ENCODE measurements at places on chromosomes 3 and 15.

DNA sequence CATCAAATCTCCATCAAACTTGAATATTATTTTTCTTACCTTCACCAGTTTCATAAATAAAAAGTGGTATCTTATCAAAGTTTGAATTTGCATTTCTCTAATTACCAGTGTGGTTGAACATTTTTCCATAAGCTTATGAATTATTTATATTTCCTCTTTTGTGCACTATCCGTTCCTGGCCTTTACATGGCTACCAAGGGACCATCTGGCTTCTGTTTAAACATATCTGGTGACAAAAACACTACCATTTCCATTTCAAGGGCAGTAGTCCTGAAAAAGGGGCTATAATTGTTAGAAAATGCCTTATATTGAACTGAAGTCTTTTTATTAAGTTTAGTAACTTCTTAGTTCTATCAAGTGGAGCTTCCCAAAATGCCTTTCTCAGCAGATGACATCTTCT is 44.3 kb upstream of the TM4SF4 start:
- no peak for DNase-seq

DNA sequence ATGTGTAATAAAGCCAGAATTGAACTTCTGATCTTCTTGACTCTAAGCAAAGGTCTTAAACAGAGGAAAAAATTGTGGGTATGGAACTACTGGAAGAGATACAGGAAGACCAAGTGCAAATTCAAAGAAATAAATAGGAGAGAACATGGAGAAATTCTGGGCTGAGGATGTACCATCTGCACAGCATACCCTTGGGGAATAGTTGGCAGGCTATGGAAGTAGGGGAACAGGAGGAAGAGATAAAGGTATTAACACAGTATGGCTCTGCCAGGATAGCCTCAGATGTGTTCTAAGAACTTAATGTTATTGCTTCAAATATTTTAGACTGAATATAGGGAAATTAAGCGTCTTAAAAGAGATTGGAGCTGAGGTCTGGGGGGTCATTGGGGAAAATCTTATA is 485.4 kb downstream of the CNTN3 start:
- DNase-seq, result no peak

DNA sequence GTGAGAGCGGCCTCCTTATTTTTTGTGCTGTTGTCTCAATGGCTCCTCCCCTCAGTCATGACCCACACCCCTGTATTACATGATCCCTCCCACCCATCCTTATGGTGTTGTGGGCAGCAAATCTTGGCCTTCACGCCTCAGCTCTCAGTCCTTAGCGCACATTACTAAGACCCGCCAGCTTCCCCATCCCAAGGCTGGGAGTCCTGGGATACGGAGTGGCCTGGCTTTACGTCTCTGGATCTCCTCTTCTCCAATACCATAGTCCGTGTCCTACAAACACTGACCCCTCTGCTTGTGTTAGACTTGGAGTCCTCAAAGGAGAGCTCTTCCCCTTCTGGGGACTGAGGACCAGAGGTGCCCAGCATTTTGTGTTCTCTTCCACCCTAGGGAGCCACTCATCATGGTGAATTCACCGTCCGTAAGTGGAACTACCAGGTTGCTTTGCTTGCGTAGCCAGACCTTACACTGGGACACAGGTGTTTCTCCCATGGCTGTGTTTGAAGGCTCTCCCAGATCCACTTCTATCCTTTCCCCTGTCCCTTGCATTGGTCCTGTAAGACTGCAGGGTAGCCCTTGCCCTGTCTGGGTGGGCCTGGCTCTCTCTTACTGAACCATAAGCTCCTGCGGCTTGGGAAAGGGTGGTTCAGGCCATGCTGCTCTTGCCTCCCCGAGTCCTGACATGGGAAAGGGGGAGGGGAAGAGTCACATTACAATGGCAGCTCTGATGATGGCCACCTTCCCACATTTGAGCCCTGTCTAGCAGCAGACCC is 13.6 kb downstream of the GRM2 start:
- DNase-seq, result no peak

DNA sequence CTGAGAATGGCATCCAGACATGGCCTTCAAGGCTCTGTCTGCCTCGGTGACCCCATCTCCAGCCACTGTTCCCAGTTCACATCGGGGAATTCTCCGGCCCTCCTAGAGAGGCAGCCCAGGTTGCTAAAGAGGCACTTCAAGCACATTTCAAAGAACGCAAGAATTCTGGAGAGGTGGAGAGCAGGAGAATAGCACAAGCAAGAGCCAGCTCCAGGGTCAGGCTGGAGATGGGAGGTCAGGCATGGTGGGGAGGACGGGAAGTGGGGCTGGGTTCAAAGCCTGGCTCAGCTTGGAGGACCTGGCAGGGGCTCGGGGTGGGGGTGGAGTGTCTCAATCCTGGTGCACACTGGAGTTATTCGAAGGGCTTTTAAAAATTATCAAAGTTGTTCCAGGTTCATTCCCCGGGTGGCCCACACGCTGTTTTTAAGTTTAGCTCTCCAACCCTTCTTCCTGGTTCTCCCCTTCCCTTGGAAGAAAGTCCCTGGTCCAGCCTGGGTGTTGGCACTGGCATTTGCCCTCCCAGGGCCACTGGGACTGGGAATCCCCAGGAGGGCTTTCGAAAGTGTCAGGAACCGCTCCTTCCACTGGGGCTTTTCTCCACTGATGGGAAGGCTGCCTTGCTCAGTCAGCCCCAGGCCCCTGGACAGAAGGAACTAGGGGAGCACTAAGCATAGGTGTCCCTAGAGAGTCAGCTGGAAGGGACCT is 35.8 kb downstream of the ZNF710 start:
- DNase-seq, result no peak

DNA sequence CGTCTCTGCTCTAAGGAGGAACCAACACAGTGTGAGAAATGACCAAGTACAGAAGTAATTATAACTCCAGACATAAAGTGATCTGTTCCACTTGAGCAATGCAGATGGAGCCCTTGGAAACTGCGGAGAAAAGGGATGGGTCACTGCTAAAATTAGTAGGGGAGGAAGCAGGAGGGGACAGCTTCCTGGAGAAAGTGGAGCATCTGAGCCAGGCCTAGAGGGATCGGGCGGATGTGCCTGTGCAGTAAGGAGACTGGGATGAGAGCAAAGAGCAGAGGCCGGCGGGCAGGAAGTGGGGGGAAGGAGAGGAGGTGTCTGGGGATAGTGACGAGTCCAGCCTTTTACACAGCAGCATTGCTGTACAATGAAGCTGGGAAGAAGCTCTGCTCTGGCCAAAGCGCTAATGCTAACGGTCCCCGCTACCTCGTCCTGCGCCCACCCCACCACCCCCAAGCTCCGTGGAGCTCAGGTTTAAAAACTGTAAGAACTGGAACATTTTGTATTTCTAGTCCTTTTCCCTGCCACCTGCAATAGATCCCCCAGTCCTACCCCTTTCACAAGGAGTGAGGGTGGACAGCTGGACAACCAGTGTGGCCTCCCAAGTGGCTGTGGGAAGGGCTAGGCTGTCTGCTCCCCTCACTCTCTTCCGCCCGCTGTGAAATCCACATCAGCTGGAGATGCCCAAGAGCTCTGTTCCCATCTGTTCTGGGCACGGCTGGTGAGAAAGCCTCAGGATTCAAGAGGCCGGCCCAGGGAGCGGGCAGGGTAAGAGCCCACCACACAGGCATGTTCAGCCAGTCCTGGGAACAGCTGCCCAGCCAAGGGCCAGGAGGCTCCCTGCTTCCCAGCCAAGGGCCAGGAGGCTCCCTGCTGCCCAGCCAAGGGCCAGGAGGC is 53.0 kb upstream of the HES1 start:
- DNase-seq, result no peak

GRCh38 chr15:101573951-101574350 is 78.2 kb downstream of the TM2D3 start:
- DNase-seq, result no peak

DNA sequence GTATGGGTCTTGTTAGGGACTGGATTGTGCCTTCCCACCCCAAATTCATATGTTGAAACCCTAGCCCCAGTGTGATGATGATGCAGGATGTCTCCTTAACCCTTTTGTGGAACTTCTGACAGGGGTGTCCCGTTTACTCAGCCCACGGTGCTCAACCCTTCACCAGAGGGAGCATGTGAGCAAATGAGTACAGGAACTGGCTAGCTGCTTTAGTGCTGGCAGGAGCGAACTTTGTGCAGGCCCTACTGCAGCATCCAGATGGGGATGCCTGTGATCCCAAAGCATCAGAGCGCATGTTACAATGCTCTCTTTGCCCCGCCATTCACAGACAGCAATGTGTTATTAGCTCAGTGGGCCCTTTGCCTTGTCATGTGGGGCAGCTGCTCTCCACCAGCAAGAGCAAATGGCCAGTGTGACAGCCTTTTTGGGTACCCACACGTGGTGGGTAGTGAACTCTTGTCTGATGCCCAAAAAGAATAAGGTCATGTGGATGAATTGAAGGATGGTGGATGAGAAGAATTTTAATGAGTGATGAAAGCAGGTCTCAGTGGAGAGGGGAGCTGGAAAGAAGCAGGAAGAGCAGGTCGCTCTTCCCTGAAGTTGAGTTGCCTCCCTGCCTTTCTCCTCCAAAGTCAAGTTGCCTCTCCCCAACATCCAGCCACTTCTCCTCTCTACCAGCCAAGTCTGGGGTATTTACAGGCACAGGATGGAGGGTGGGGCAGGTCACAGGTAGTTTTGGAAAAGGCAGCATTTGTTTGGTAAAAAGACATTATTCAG is 63.3 kb upstream of the STRIT1 start:
- DNase-seq, result no peak

DNA sequence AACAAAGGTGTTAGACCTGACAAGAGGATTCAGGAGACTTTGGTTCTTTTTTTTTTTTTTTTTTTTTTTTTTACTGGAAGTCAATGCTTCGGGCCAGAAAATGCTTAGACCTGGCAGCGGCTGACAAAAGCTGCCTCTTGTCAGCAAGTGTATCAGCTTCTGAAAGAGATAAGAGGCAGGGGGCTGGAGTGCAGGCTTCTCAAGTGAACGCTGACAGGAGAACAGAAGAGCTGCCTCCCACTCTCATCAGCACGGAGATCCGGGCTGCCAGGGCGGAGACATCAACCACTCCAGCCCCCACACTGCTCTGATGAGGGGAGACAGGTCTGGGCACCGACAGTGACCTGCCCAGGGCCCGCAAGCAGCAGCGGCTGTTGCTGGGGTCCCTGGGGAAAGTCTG is 9.4 kb upstream of the SCN5A start:
- no peak for DNase-seq

All from smooth muscle cell of the brain vasculature (primary cell).